ENCODE measurements at places on chromosomes 3 and 15.

- peak; percentile 69 for DNase-seq
Measured at GRCh38 chr3:127690106-127690505, 17.4 kb downstream of the ABTB1 start.

DNA sequence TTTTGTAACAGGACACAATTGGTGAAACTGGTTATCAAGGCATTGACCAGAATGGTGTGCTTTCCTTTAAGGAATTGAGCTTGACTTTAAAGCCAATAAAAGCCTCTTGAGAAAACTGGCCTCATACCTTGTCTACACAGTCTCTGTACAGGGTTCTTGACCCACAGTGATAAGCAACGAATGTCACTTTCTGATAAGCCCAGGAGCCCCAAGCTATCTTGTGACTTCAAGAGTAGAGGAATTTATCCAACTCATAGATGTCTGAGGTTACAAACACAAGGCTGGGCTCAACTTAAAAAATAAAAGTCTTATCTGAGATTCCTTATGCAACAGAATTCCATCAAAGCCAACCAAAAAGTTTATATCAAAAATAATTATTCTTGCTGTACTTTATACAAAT, 212.1 kb downstream of the GBE1 start:
- DNase-seq: no peak

GRCh38 chr3:123883111-123883510, 1.0 kb downstream of the MYLK start:
- DNase-seq: no peak

DNA sequence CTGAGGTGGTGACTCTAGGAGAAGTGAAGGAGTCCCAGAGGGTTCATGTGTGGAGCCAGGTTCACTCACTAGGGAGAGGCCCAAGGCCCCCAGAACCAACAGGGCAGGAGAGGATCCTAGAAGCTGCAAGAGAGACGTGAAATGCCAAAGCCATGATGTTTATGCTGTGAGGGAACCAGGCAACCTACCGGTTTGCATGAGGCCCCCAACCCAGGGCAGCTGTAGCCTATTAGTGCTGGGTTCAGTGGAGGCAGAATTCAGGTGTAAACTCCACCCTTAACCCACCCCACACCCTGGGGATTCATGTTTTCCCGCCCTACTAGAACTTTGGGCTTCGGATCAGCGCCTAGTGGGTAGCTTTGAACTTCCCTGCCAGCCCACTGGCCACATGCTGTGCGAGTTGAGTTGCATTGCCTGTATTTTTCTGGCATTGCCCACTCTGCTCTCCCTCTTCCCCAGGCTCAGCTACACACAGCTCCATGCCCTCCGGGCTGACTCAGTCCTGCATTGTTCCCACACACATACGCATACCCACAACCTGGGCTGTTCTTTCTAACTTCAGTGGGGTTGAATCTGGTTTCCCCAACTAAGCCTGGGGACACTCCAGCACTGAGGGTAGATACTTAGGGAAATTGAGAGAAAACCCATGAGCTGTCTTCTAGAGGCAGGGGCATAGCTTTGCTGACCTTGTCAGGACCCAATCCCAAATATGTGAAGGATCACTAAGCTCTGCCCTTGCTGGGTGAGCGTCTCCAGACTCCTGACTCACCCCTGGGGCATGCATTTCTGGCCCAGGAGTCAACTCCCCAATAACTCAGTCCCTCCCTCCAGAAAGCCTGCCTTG, 2.0 kb upstream of the ZBTB47 start:
- peak; percentile 38 for DNase-seq

- DNase-seq: no peak
Measured at GRCh38 chr3:23762759-23763477, 42.8 kb upstream of the UBE2E1 start.

GRCh38 chr3:176159796-176160195, 1037.5 kb downstream of the TBL1XR1 start:
- peak; percentile 16 for DNase-seq

Measured in brain microvascular endothelial cell (primary cell).